ENCODE measurements at places on chromosomes 11 and 22.

DNA sequence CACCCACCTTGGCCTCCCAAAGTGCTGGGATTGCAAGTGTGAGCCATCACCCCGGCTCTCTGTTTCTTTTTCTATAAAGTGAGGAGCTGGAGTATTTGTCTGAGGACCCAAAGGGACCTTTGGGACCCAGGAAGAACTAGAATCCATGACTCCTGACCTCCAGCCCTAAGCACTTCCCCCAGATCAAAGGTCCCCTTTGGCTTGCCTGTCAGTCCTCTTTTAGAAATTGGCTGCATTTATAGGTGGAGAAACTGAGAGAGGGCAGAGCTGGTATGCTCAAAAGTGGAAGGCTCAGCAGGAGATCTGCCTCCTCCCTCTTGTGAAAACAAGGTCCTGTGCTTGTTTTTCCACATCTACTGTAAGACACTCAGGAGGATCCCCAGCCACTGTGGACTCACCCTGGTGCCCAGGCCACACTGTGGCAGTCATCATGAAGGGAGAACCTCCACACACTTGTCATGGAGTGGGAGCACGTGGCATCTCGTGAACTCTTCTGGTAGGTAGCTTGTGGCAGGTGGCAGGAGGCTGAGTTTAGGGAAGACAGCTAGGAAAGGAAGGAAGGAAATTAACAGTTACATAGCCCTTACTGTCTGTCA is 12.4 kb upstream of the PLEKHA7 start:
- no peak for DNase-seq

DNA sequence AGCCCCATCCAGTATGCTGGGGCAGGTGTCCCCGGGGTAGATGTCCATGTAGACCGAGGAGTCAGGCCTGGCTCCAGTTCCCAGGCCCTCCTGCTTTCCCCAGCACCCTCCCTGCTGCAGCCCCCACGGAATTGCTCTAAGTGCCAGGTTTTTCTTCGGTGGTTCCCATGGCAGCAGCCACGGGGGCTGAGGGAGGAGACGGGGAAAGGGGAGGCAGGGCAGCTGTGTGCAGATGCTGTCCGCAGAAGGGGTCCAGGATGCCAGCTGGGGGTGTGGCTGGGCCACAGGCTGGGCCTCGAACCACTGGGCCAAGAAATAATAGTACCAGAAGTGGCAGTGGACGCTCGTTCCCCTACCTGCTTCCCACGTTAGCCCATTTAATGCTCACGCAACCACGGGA is 25.0 kb downstream of the SHISAL1 start:
- DNase-seq = no peak

- no peak for DNase-seq
These were observed 32.0 kb downstream of the IGHMBP2 start for GRCh38 chr11:68935516-68936357.

DNA sequence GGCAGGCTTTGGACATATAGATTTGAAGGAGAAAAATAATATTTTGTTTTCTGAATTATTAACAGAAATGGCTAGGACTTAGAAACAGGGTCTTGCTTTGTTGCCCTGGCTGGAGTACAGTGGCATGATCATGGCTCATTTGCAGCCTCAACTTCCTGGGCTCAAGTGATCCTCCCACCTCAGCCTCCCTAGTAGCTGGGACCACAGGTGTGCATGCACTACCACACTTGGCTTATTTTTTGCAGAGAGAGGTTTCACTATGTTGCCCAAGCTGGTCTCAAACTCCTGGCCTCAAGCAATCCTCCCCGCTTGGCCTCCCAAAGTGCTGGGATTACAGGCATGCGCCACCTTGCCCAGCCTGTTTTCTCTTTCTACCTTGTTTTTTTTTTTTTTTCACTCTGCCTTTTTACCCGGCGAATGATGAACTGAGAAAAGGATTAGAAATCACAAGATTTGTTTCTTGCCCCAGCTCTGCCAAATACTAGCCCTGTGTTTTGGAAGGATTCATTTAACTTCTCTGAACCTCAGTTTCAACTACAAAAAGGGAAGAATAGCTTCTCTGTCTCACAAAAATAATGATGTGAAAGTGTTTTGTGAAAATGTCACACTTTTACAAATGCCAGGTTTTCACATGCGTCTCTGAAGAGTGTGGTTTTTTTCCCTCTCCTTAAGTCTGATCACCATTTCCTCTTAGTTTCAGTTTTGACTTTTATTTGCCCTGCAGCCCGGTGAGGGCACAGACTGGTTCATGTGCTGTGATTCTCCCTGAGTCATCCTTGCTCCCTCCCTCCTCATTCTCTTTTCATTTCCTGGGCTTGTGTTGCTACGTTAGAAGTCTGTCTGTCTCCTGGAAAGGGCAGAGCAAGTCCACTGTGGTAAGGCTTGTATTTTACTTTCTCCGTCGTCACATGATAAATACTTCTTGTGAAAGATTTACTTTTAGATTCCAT is 67.7 kb downstream of the BCL2L13 start:
- no peak for DNase-seq

GRCh38 chr11:60984149-60984548 is 12.7 kb downstream of the CD6 start:
- DNase-seq = no peak

DNA sequence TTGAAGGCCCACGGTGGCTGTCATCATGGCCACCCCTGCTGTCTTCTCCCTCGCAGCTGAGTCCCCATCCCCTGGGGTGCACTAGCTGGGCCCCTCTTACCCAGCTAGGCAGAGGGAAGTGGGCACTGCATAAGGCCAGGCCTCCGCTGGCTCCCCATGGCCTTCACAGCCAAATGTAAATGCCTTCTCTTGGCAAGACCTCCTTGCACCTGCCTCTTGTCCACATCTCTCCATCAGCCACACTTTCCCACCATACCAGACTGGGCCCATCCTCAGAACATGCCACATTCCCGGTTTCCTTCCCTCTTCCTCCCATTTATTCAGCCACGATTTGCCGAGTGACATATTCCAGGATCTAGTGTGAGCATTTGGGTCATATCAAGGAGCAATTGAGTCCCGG is 49.7 kb downstream of the NECTIN1 start:
- DNase-seq = no peak

- DNase-seq = no peak
These were observed 205.0 kb upstream of the RAG2 start for GRCh38 chr11:36803084-36803483.

GRCh38 chr11:35623621-35624168 is 5.4 kb downstream of the FJX1 start:
- DNase-seq = no peak

- no peak for DNase-seq
These were observed 299.3 kb upstream of the DDI1 start for GRCh38 chr11:103737037-103737622.

- DNase-seq = no peak
These were observed 22.4 kb downstream of the PANX1 start for GRCh38 chr11:94150704-94151685.

DNA sequence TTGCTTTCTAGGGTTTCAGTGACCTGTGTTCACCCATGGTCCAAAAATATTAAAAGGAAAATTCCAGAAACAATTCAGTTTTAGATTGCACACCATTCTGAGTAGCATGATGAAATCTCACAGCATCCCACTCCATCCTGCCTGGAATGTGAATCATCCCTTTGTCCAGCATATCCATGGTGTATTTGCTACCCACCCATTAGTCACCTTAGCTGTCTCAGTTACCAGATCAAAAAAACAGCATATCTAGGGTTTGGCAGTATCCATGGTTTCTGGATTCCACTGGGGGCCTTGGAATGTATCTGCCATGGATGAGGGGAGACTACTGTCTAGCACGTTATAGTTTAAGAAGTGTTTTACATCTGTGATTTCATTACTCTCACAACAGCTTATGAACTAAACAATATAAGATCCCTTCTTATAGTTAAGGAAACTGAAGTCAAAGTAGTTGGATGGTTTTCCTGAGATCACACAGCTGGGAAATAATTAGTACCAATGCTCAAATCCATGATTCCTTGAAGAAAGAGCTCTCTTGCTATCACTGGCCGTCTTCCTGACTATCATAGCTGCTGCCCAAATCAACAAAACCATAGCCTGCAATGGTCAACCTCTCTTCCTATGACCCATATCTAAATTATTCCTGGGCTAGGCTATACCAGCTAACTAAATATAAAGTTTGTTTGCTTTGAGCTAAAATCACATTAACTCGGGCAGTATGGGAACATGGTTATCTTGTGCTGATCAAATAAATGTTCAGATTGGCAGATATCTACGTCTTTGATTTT is 122.6 kb downstream of the MICAL2 start:
- DNase-seq = no peak

DNA sequence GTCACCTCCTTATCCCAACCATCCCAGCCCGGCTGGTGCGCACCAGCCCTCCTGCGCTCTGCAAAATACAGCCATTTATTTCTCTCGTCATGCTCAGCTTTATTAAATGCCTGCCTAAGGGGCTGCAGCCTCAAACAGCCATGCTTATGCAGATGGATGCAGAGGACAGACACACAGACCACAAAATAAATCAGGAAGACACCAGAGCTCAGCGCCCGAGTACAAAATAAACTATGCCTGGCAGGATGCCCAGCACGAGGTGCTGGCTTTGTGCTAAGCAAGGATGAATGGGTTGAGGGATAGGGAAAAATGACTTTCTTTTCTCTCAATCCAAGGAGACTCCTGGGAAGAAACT is 70.5 kb downstream of the RPUSD4 start:
- no peak for DNase-seq

DNA sequence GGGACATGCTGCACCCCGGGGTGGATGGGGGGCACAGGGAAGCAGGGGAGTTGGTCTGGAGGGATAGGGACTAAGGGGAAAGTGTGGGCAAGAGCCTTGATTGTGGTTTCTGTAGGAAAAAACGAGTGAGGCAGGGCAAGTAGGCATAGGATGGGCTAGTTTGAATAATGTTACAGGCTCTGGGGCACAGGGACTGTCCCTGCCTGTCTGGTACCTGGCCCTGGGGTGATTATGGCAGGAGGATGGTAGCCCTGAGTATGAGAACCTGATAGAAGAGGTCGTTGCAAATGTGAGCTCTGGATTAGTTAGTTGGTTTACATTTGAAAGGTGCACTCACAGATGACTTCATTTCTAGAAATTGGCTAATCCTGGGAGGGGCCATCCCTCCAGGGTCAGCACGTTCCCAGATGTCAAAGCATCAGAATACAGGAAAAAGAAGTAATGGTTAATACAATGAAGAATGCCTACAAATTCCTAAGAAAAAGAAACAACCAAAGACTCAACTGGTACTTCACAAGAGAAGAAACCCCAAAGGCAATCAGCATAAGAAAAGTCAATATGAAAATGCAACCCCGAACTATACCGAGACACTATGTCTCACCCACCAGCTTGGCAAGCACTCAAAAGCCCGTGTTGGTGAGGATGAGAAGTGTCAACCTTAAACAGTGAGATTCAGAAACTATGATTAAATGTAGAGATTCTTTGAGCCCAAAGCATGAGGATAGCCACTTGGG is 11.3 kb upstream of the SMIM38 start:
- no peak for DNase-seq

- peak; percentile 45 for DNase-seq
These were observed 18.9 kb upstream of the YPEL1 start for GRCh38 chr22:21754523-21754922.

GRCh38 chr22:32858957-32859356 is 57.5 kb downstream of the TIMP3 start:
- no peak for DNase-seq

DNA sequence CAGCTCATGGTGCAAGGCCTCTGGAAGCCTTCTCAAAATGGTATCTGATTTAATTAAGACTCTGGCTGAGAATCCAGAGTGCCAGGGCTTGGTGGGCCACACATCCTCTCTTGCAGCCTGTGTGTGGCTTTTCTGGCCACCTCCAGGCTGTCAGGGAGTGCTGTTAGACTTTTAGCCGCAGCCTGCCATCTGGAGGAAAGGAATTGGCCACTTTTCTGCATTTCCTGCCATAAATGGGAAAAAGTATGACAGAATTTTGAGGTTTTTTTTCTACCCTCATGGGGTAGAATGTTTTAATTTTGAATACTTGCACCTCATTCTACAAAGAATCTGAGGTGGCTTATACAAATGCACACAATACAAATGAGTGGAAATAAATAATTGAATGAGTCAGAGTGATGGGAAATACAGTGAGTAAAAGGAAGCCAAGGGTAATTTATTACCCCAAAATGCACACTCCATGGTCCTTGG is 218.4 kb downstream of the ADAMTS15 start:
- DNase-seq = no peak

GRCh38 chr22:44879301-44879680 is 126.9 kb downstream of the ARHGAP8 start:
- DNase-seq = no peak

DNA sequence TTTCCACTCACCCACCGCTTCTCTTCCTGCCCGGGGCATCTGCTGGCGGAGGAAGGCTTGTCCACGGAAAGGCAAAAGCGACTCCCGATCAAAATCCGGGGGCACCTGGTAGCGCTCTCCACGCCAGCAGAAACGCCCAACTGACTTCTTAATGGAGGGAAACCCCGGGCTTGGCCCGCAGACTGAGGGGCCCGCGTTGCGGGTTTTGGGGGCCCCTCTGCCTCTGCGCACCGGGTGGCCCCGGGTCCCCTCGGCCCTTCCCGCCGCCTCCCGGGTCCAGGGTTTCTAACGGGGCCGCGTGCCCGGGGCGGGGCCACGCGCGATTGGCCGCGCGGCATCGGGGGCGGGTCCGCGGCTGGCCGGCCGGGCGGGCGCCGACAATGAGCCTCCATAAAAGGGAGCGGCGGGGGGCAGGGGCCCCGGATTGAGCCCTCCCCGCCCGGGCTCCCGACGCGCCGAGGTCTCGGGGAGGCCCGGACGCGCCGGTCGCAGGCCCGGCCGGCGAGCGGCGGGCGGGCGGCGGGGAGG is at the start of gene SPINDOC:
Gene SPINDOC (plus strand): TSS at position 422 of the 528 bp plus-strand sequence. CDS start 231 bp downstream, outside the sequence.
- DNase-seq = peak; percentile 71

- peak; percentile 18 for DNase-seq
These were observed 456.5 kb upstream of the ANO5 start for GRCh38 chr11:21736404-21736803.

GRCh38 chr22:33130473-33130872 is 72.3 kb upstream of the SYN3 start:
- no peak for DNase-seq

Measured in SK-N-DZ (cell line).